IPS-NIHi11 (cell line): ENCODE measurements at places on chromosomes 7 and 10.
A peak's percentile ranks its signal among the peaks of the same experiment; 100 is the strongest.

- no peak for DNase-seq
These were observed 144.2 kb downstream of the CXCL12 start for GRCh38 chr10:44240584-44241205.

DNA sequence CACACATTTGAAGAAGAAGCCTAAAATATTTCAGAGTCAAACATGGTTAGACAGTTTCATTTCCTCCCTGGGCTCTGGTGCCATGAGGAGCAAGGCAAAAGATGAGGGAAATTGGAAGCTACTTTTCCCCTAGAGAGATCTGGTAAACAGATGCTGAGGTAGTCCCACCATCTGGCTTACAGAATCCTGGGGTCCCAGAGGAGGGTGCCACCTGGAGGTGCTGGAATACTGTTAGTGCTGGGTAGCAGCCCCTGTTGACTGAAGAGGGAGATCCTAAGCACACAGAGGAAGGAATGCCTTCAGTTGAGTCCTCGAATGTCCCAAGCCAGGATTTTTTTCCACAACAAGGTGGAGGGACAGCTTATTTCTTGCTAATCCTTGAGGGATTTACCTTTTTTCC lies 160.1 kb downstream of the FZD1 start:
- DNase-seq, result peak; percentile 37

DNA sequence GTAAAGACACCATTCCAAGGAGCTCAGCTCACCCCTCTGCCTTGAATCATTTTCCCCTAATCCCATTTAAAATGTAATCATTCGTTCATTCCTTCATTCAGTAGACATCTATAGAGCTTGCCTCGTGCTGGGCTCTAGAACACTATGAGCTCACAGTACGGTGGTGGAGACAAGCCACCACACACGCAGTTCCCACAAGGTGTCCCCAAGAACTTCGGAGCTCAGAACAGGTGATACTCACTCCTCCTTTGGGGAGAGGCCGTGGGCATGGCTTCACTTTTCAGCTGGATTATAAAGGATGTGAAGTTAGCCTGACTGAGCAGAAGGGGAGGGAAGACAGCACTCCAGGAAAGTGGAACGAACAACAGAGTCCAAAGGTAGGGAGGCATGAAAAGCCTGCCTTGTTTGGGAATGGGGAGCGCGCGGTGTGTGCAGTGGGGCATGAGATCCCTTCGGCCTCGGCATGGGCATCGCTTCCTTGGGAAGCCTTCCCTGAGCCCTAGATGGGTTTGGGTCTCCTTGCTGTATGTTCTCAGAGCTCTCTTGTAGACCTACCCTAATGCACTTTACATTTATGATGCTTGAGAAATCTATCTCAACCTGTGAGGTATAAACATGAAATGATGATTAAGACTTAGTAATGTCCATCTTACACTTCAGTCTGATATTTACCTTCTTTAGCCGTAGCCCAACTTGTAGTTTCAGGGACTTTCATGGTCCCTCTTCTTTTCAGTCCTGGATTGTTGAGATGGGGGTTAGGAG lies 809 bp upstream of the OGA start:
- DNase-seq, result peak; percentile 42

- DNase-seq, result no peak
These were observed 21.7 kb downstream of the HIBADH start for GRCh38 chr7:27640884-27641574.

DNA sequence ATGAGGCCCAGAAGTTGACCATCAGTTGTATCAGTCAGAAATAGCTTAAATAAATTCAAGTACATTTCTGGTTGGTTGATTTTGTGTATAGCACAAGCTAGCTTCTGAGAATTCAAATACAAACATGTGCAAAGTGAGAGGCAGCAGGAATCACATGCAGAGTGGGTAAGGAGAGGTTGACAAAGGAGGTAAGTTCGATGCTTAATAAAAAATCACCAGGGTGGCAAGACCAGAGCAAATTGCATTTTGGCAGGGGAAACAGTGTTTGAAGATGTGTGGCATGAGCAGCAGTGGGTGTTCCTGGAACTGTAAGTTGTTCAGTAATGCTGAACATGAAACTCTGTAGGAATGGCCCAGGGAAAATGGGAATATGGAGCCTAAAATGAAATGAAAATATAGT lies 52.6 kb downstream of the GNAI1 start:
- DNase-seq, result no peak

DNA sequence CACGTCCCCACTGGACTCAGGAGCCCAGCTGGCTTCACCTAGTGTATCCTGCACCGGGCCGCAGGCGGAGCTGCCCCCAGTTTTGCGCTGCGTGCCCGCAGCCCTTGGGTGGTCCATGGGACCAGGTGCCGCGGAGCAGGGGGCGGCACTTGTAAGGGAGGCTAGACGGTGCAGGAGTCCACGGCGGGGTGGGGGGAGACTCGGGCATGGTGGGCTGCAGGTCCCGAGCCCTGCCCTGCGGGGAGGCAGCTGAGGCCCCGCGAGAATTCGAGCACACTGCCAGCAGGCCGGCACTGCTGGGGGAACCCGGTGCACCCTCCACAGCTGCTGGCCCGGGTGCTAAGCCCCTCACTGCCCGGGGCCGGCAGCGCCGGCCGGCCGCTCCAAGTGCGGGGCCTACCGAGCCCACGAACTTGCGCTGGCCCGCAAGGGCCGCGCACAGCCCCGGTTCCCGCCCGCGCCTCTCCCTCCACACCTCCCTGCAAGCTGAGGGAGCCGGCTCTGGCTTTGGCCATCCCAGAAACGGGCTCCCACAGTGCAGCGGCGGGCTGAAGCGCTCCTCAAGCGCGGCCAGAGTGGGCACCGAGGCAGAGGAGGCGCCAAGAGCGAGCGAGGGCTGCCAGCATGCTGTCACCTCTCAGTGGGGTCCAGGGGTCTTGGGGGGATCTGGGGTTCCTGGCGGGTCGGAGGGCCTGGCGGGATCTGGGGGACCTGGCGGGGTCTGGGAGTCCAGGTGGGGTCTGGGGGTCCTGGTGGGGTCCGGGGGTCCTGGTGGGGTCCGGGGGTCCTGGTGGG lies 81.4 kb downstream of the VIPR2 start:
- no peak for DNase-seq

DNA sequence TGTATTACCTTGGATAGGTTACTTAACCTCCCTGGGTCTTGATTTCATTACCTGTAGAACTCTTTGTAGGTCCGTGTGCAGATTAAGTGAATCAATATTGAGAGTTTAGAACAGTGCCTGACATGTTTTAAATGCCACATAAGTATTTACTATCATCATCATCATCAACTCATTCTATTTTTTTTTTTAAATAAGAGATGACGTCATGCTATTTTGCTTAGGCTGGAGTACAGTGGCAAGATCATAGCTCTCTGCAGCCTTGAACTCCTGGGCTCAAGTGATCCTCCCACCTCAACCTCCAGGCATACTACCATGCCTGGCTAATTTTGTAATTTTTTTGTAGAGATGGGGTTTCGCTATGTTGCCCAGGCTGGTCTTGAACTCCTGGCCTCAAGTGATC lies 132.0 kb upstream of the FZD8 start:
- DNase-seq, result no peak

DNA sequence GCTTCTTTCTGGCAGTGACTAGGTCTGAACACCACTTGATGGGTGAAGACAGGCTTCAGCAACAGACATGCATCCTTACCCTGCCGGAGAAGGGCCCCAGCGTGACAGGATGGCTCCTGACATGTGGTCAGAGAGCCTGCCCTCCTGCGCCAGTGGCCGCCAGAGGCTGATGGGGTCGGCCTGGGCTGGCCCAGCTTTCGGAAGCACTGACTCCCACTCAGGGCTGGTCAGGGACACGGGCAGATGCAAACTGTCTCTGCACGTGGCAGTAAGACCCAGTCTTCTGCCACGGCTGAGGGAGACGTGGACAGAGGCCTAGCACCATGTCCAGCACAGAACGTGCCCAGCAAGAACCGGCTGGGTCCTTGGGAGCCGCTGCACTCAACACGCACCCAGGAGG lies 10.2 kb downstream of the TUBGCP2 start:
- DNase-seq, result no peak

GRCh38 chr7:88328787-88329186 lies 22.1 kb upstream of the STEAP4 start:
- no peak for DNase-seq

DNA sequence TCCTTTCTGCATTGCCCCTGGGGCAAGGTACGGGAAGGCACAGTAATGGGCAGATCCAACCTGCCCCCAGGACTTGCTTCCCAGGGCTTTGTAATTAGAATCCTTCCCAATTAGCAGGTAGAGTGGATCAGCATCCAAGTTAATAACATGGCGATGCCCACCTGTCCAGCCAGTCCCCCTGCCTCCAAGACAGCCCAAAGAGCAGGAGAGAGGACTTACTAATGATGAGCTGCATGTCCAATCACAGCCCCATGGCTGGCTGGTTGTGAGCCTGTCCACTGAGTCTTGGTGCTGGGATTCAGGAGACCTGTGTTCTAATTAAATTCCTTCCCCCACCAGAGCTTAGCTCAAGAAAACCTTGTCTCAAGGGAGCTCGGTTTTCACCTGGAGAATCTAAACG lies 49.0 kb downstream of the RPS24 start:
- DNase-seq, result no peak

DNA sequence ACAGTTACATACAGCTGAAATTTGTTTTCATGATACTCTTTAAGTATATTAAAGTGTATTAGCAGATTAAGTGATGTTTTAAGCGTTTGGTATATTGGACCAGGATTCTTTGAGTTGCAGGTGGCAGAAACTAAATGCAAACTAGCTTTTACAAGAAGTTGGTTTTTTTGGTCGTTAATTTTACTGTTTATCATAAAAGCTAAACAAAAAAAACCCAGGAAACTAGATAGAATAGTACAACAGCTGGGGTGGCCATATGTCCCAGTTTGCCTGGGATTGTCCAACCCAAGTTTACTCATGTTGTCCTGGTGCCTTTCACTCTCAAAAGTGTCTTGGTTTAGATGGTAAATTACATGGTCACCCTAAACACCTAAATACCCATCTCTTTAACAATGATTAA lies 108.7 kb downstream of the PHTF2 start:
- no peak for DNase-seq

DNA sequence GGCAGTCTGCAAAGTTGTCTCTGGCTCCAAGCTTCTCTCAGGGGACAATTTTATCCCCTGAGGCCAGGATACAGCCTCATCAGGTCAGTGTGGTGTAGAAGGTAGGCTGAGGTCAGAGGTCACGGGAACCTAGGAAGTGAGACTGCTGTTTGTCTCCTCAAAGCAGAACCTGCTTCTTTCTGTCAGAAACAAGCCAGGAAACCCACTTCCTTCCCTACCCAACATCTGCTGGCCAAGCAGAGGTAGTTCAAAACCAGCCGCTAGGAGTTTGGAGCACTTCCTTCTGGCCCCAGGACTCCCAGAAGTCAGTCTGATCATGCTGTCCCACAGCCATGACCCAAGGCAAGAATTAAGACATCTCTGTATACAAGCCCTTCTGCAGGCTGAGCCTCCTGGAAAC lies 12.2 kb downstream of the CLRN3 start:
- DNase-seq, result no peak

DNA sequence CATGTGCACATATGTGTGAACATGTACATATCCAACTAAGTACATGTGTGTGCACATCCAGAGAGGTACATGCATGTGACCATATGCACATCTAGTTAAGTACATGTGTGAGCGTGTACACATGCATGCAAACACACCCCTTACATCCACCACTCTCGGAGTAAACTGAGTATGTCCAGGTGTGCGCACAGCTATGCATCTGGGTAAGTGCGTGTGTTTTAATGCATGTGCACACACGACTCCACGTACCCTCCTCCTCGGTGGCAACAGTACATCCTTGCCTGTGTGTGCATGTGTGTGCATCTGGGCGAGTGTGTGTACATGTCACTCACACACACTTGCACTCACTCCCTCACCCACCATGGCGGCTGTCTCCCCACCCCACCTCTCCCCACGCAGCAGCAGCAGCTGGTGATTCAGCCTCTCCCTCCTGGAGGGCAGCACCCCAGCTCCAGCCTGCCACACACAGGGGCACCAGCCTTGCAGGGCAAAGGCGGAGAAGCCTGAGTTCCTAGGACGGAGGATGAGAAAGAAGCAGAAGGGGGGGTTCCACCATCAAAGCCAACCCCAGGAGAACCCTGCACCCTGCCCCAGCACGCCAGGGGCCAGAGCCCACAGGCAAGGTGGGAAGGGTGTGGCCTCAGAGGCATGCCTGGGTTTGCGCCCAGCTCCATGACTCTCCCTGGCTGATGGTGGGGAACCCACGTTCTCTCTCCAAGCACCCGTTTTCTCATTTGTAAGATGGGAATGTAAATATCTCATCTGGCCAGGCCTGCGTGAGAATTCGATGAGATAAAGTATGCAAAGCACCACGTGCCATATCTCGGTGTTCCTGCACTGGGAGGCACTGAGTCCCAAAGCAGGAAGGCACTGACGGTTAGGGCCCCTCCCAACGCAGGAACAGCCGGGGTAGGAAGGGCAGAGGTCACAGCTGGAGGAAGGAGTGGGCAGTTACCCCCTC lies 27.7 kb upstream of the DNAAF5 start:
- no peak for DNase-seq

DNA sequence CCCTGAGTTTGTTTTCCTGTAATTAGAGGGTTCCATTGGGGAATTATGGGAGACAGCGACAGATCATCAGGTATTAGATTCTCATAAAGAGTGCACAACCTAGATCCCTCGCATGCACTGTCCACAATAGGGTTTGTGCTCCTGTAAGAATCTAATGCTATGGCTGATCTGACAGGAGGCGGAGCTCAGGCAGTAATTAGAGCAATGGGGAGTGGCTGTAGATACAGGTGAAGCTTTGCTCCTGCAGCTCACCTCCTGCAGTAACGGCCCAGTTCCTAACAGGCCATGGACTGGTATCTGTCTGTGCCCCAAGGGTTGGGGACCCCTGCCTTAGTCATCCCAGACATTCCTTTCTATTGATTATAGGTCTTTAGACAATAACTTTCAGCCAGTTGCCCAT lies 894 bp upstream of the ZSCAN21 start:
- DNase-seq, result no peak

- DNase-seq, result no peak
These were observed 355.1 kb downstream of the GALNT17 start for GRCh38 chr7:71486856-71487628.

DNA sequence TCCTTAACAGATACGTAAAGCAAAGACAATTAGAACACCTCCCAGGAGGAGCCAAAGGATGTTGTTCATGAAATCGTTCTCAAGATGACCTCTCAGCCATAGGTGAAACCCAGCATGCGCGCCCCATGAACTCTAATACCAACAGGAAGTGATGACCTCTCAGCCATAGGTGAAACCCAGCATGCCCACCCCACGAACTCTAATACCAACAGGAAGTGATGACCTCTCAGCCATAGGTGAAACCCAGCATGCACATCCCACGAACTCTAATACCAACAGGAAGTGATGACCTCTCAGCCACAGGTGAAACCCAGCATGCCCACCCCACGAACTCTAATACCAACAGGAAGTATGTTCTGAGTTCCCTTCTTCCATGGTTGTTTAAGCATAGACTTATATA lies 205.2 kb upstream of the ADARB2 start:
- no peak for DNase-seq

DNA sequence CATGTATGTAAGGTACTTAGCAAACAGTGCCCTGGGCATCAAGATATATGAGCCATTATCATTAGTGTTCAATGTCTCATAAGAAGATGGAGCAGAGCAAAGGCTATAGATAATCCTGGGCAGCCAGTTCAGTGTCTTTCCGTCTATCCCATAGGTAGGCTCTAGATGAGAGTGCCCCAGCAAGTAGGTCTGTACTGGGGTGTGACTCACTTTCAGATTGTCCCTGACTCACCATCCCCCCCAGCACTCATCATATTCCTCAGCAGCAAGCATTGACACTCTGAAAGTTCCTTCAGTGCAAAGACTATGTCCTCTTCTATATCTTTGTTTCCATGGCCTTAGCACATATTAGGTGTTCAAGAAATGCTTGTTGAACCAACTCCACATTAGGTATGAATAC lies 20.0 kb upstream of the FAM204A start:
- no peak for DNase-seq

- DNase-seq, result no peak
These were observed 12.6 kb downstream of the ALOX5 start for GRCh38 chr10:45386657-45387056.
